ENCODE measurements at places on chromosomes 13 and 19. TPM values are rescaled to one million over a fixed set of nuclear protein-coding genes. Genes with fewer than 3 reads are reported as not detected.
A peak's percentile ranks its signal among the peaks of the same experiment; 100 is the strongest.

GRCh38 chr13:38159710-38160109, 189.9 kb upstream of the UFM1 start:
- no peak for DNase-seq

GRCh38 chr13:79508224-79508961, 27.4 kb downstream of the NDFIP2 start:
- no peak for DNase-seq

DNA sequence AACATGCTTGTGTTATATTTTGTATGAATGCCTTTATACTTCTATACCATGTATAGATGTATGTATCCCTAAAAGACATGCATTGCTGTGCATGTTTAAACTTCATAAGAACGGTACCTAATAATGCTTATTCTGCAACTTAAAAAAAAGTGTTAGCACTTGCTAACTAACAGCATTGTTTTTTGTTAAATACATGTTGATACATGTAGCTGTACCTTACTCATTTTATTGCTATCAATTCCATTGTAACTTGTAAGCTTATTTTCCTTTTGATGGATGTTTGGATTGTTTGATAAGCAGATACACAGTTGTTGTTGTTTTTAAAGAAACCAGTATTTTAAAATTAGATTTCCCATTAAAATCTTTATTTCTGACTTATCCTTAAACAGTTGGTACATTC, 53.8 kb downstream of the CDK8 start:
- no peak for DNase-seq

- DNase-seq, result no peak
Observed at GRCh38 chr13:32317716-32318465, 2.6 kb downstream of the BRCA2 start.

Gene SLITRK5
- total RNA-seq, result not detected

Gene HIPK4
- 0.48 TPM for total RNA-seq

GRCh38 chr19:787536-787935, 9.7 kb upstream of the PTBP1 start:
- DNase-seq, result no peak

DNA sequence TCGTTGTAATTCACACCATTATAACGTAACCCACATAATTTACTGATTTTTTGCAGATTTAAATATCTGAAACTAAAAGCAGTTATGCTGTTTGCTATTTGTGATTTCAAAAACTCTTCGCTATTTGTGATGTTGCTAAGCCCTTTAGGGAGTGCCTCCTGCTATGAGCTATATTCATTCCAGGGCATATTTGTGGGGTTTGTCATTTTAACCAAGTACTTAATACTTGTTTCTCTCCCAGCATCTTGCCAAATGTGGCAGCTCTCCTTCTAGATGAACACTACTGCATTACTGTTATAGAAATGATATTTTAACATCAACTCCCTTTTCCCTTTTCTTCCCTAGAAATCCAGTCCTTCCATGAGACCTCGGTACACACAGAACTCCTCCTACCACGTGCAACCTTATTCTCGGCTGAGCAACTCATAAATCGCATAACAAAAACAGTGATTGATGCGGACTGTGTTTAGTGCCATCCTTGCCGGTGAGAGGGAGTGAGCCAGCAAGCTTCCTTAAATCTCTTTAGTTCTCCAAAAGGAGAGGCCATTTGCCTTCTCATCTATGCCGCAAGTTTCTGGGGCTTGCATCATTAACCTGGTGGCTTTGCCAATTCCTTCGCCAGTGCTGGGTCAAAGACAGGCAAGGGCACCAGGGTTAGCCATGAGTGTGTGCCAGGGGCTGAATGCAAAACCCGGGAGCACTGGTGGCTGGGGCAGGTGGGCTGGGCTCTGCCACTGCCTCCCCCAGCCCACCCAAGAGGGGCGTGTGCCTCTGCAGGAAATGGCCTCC, 33.4 kb downstream of the RFX2 start:
- DNase-seq, result peak; percentile 55

Gene VSTM2B
- total RNA-seq, result not detected

GRCh38 chr19:36489920-36490415, 607 bp upstream of the ZNF566 start:
- peak; percentile 86 for DNase-seq

DNA sequence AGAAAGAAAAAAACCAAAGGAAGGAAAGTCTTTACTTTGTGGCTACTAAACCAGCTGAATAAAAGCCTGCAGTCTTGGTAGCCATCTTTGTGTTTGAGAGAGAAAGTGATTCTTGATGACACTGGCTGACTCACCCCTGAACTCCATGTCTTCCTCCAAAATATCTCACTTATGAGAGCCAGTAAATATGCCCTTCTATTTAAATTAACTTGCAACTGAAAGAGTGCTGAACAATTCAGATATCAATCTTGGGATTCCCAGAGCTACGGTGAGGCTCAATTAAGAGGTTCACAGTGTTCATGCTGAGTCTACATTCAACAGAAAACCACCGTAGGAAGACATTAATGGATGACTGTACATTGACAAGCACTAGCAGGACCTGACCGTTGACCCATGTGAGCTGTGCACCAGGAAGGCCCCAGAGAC, 57.9 kb downstream of the KCTD12 start:
- DNase-seq, result no peak

DNA sequence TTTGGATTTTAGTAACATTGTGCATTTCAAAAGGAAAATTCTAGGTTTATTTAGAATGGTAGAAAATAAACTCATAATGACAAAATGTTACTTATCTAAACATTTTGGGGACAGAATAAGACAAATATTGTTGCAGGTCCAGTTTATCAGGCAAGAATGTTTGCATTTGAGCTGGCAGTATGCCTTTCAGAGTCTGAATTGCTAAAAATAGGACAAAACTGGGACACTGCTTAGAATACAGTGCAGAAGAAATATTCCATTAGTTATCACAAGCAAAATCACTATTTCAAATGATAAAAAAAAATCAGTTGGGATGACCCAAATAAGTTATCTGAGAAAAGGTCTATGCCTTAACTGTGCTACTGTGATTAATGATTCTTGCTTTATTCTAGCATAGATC, 870.3 kb upstream of the MIR17HG start:
- no peak for DNase-seq

Gene ZNF285
- total RNA-seq, result 4.8 TPM

Gene SPTBN4
- 3.1 TPM for total RNA-seq

DNA sequence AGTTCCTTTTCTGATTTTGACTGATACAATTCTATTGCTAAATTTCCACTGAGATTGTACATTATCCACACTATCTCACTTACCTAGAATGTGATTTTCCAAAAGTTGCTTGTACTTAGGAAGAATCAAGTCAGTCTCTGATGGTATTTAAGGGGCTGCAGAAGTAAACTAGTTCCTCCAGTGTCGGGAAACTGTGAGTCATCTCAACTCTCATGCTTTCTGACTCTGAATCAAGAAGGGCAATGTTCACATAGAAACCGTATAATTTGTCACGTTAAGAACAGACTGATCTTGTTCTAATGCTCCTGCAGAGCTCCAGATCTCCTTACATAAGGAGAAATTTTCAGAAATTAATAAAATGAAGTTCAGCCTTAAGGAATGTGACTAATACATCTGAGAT, 369.3 kb downstream of the KLF5 start:
- DNase-seq, result no peak

DNA sequence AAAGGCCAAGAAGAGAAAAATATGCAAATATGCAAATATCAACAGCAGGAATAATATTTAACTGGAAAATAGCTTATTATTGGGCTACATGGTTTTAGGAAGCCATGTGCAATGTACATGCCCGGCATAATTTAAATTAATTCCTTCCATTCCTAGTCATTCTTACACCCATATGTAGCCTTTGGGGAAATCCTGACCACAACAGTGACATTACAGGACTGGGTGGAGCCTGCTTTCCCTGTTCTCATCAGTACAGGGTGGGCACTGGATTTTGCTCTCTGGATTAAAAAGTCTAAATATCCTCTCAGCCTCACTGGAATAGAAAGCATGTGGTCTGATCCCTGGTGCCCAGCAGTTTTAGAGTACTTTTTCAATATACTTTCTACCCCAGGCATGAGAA, 198.2 kb downstream of the DNAJC15 start:
- DNase-seq, result no peak

Gene SHD
- total RNA-seq, result not detected

Gene DLEU7
- not detected for total RNA-seq

Gene ARL11
- 0.21 TPM for total RNA-seq

DNA sequence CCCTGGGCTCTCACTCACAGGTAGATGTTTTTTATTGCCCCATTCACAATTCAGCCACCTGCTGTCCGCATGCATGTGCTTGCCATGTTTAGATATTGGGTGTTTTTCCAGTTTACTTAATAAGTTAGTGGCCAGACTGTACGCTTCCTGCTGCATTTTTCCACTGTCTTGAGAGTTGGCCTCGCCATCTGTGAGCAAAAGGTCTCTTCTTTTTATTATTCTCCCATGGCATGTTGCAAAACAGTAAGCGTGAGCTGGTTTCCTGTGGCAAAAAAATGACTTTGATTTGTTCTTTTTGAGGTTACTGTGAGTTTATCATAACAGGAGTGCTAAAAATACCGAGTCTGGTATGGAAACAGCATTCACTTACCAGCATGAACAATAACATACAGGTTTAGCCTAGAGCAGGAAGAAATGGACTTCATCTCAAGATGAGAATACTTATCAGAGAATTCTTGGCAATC, 46.0 kb downstream of the SAE1 start:
- peak; percentile 33 for DNase-seq

DNA sequence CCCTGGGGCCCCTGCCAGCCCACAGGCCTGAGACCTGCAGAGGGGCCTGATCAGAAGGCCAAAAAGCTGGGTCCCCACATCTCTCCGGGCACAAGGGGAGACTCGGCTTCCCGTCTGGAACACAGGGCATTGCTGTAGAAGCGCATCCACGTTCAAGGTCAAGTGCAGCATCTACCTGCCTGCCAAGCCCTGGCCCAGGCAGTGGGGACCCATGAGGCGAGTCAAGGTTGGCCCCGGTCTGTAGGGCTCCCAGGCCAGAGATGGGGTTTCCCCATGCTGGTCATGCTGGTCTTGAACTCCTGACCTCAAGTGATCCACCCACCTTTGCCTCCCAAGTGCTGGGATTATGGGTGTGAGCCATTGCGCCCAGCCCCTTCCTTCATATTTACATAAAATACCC, 13.5 kb upstream of the COMP start:
- no peak for DNase-seq

Gene TMEM272
- total RNA-seq, result not detected

Gene C1QTNF9B
- 2.6 TPM for total RNA-seq

Gene PEAK3
- not detected for total RNA-seq

Gene NOVA2
- 2.9 TPM for total RNA-seq

DNA sequence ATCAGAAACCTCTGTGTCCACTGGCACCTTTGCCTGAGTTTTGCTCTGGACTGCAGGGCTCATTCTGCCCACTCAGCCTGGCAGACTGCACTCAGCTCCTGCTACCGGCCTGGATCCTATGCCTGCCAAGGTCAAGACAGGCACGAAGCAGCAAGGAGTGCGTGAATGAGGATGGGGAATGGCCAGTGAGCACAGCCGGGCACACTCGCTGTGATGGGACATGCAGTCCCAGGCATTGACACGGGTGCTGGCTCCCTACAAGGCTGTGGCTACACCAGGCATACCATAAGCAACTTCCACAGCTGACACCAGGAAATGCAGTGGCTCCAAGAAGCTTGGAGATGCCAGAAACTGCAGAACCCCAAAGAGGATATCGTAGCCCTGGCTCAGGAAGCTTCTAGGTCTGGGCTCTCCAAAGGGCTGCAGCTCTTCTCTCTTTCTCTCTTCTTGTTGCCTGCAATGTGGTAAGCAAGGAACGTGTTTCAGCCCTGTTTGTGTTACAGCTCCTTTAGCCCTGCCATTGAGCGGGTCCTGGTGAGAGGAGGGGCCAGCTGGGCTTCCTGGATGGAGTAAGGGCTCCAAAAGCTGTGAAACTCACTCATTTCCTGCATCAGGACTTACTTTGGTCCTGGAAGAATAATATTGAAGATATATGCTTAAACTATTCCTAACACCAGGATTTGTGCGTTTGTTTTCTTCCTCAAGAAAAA, 832.6 kb upstream of the SLITRK5 start:
- no peak for DNase-seq
